NCI-H1436 (cell line): ENCODE measurements at places on chromosomes 13 and 19.

DNA sequence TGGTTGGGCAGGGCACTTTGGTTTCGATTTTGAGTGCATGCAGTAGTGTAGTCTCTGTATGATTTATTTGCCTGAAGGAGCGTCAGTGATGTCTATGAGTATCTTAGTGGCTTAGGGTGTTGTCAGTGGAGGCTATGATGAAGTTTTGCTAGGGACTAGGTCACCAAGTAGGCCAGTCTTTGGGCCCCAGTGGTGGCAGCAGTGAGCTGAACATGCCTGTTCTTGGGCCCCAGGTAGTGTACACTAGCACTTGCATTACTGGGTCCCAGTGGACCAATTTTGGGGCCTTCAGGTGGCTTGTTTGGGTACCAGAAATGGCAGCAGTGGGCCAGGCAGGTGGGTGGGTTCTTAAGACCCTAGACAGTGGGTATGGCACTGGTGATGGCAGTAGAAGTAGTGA, 598.7 kb upstream of the SPRY2 start:
- no peak for DNase-seq

GRCh38 chr13:96769874-96770273, 224.4 kb downstream of the OXGR1 start:
- no peak for DNase-seq

- DNase-seq: no peak
These were observed 1.7 kb upstream of the USPL1 start for GRCh38 chr13:30615866-30616541.

DNA sequence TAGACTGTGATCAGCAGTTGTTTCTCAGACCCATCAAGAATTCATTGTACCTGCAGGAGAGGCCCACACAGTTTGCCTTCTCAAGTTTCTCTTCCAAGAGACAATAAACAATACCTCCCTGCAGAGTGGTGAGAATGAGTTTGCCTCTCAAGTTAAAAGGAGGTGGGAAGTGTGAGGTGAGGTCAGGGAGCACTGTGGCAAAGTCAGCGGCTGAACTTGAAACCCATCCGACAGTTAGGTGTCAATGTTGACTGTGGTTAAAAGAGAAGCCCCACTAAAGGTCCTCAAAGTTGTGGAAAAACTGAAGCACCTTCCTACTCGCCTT, 72.9 kb upstream of the TSC22D1 start:
- DNase-seq: no peak

- DNase-seq: no peak
These were observed 19.0 kb upstream of the S1PR4 start for GRCh38 chr19:3159565-3159964.

- DNase-seq: no peak
These were observed 49.3 kb upstream of the EEF1AKMT1 start for GRCh38 chr13:20823071-20823470.

- no peak for DNase-seq
These were observed 58.0 kb upstream of the IRS2 start for GRCh38 chr13:109844396-109844795.

GRCh38 chr19:46369817-46370216, 22.9 kb downstream of the PPP5C start:
- no peak for DNase-seq

- DNase-seq: no peak
These were observed 162.3 kb downstream of the DACH1 start for GRCh38 chr13:71704656-71705055.

GRCh38 chr19:32287811-32288227, 57.6 kb upstream of the ZNF507 start:
- peak; percentile 6 for DNase-seq

DNA sequence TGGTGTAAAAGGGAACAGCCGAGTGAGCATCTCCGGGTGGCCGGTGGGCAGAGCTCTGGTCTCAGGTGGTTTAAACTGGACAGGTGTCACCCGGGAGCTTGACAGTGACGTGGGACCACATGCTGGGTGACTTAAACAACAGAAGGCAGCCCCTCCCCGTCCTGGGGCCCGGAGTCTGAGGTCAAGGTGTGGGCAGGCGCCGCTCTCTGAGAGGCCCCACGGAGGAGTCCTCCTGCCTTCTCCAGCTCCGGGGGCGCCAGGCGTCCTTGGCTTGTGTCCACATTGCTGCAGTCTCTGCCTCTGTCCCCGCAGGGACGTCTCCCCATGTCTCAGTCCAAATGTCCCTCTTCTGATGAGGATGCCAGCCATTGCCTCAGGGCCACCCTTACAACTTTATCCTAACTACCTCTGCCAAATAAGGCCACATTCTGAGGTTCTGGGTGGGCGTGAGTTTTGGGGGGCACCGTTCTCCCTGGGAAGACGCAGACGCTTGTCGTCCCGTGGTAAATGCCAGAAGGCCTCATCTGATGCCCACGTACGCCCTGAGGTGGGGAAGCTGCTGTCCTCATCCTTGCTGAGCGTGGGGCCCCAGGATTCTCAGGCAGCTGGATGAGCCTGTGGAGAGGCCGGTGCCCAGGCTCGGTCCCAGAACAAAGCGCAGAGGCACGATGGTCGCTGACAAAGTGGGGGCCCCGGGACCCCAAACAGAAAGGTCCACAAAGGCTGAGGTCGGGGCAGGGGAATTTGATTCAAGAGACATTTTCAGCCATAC, 12.9 kb downstream of the GZMM start:
- DNase-seq: no peak

DNA sequence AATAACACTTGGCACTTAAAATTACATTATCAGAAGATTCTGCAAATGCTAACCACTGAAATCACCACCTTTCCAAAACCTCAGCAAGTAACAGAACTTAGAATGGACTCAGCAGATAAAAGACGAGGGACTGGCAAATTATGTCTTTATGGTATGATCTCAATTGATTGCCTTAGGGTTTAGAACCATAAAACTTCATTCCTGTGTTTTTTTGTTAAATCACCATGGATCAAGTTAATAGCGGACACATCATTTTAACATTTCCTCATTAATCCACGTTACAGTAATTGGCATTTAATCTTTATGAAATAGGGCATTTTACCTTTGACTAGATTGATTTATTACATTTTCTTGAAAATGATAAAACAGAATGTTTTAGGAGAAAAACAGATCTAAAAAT, 2070.3 kb downstream of the PCDH9 start:
- DNase-seq: no peak

- no peak for DNase-seq
These were observed 13.4 kb downstream of the UBXN6 start for GRCh38 chr19:4443966-4444764.

GRCh38 chr13:26710166-26710565, 50.4 kb downstream of the GPR12 start:
- DNase-seq: no peak

DNA sequence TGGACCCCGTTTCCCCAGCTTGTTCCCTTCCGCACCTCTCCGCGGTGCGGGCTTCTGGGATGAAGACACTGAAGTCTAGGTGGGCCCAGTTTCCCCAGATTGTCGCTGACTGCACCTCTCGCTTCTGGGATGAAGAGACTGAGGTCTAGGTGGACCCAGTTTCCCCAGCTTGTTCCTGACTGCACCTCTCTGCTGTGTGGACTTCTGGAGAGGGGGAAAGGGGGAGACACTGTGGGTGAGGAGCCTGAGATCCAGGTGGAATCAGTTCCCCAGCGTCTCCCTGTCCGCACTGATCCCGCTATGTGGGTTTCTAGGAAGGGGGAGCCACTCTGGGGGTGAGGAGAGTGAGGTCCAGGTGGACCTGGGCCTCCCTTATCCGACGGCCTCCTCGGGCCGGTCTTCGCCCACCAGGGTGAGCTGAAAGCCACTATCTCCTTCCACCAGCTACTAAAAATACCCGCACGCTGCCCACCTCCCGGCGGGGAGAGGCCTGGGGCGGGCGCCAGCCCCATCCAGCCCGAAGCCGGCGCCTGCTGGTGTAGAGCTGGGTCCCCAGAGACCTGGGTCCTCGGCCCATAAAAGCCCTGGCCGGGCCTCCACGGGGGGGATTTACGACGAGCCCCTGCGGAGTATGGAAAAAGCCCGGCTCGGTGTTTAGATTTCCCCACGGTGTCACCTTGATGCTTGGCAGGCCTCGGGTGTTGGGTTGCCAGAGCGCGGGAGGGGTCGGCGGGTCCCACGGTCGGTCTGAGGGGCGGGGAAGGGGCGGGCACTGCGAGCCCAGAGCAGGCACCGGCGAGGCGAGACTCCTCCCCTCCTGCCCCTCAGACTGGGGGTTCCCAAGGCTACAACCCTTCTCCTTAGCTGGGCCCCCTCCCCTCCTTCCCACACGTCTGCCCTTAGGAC, 10.6 kb downstream of the FUT6 start:
- DNase-seq: peak; percentile 80

DNA sequence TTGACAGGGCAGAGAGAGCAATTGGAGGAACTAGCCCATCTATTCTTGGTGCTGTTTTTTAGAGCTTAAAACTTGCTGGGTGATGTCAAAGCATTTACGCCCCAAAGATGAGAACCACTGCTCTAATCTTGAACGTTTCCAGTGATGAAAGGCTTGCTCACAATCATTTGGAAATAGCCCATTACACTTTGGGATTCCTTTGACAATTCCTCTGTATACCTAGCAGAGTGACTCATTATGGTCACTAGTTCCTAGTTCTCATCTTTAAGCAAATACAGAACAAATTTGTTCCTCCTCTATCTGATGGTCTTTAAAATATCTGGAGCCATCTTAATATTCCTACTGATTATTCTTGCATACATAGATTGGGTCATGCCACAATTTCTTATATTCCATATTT, 112.3 kb downstream of the GPC6 start:
- no peak for DNase-seq

DNA sequence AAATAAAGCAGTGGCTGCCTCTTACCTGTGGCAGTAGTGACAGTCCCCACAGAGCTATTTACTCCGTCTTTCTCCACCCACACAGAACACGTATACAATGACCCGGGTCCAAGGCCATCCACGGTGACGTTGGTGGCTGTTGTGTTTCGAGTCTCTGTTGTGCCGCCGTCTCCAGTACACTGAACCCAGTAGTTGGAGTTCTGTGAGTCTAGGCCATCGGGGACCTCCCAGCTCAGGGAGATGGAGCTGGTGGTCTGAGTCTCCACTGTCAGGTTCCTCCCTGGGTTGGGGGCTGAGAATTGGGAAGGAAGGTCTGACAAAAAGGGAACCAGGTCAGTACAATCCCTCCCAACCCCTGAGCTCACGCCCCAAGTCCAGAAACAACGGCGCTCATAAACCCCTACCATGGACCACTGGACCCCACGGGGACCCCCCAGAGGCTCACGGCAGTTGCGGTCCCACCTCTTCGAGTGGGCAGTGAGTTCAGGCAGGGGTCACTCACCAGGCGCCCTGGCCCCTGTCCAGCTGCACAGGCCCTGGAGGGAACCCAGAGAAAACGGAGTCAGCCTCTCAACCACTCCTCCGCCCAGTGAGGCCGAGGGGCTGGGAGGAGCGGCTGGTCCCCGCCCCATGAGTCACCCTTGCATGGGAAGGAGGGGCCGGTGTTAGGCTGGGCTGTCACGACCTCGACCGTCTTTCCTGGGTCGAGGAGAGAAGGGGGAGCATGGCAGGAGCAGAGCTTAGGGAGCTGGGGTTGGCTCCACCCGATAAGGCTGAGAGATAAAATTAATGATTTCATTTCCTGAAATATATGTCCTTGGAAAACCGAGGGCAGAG, 2.4 kb downstream of the PTPRH start:
- DNase-seq: peak; percentile 74

DNA sequence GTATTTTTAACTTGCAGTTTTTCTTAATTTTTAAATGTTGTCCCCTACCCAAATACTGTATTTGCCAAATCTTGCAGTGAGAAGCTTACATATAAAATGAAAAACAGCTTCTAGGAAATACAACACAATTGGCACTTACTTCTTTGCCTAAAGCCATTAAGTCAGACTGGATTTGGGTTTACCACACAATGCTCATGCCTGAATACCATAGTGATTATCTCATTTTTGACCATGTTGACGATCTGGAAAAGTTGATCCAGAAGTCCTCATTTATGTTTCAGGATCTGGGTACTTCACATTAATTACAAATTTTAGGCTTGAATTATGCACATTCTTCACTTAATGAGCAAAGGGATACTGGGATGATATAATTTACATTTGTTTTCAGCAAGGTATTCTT, 2.4 kb downstream of the RNF6 start:
- no peak for DNase-seq

GRCh38 chr13:46716821-46717220, 80.1 kb downstream of the ESD start:
- no peak for DNase-seq

DNA sequence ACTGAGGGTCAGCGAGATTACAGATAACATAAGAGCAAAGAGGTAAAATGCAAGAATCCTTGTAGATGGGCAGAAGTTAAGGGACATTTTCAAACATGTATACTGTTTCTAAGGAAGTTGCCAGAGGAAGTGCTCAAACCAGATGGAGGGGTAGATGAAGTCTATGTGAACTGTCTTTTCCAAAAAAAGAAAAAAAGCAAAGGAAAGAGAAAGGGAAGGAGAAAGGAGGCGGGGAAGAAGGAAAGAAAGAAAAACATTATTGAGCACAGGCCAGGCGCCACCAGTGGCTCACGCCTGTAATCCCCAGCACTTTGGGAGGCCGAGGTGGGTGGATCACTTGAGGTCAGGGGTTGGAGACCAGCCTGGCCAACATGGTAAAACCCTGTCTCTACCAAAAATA, 5.3 kb downstream of the DMAC2 start:
- DNase-seq: no peak

DNA sequence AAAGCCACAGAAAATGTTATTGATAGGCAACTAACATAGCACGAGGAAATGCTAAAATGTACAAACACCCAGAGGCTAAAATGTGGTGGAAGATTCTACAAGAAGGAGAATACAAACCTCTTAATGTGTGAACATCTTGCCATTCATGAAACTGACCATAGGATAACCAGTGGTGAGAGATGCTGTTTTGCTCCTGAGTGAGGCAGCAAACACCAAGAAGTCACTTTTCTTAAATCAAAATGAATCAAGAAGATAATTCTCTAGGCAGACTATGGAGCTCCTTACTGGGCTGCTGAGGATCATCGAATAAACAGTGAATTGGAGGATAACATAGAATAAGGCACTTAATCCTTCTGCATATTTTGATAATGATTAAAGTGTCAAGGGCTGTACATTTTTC, 375.4 kb upstream of the SLITRK6 start:
- no peak for DNase-seq

DNA sequence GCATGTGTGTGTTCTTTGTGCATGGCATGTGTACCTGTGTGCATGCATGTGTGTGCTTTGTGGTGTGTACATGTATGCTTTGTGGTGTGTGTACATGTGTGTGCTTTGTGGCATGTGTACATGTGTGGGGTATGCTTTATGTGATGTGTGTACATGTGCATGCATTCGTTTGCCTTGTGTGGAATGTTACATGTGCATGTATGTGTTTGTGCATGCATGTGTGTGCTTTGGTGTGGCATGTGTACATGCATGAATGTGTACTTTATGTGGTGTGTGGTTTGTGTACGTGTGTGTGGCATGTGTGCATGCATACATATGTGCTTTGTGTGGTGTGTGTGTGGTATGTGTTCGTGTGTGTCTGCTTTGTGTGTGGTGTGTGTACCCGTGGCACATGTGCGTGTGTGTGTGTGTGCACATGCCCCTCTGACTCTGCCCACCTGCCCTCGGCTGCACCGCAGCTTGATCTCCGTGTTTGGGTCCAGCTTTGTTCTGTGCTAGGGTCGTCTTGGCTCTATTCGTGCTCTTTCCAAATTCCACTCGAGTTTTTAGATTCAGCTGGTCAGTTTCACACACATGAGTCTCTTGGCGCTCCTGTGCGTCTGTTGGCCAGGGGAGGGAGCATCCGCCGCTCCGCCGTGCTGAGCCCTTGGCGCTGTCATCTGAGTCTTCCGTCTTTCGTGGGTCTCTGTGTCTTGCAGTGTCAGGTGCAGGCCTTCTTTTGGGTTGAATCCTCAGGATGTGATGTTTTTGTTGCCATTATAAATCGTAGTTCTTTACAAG, 46.5 kb upstream of the TFDP1 start:
- DNase-seq: no peak

- no peak for DNase-seq
These were observed 147.6 kb downstream of the ZIC5 start for GRCh38 chr13:99823961-99824360.
